ENCODE measurements at places on chromosomes 6 and 20.

GRCh38 chr6:87484491-87484890 is 11.7 kb downstream of the SLC35A1 start:
- DNase-seq: no peak

DNA sequence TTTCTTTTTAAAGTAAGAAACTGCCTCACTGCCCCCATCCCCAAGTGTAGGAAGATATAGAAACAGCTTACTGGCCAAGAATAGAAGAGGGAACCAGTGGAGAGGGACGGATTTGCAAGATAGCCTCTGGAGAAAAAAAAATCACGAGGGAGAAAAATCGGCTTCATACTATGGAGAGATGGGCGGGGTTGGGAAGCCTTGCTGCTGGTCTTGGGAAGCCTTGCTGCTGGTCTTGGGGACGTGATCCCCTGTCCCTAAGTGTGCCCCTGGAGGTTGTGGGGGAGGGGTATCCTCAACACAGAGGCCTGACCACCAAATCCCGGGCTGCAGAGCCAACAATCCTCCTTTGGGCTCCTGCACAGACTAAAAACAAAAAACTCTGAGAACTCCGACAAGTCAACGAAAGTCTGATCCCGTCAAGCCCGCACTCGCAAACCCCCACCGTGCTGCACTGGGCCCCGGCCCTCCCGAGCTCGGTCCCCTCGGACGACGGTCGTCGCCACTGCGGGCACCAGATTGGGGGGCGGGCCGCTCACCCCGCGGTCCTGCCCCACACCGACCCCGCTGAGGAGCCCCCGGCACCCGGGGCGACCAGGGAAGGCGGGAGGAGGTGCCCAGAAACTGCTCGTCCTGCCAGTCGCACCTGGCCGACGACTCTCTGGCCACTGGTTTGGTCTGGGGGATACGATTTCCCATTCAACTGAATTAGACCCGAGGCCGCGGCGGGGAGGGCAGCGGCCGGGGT is 750 bp downstream of the MAP7 start:
- no peak for DNase-seq

DNA sequence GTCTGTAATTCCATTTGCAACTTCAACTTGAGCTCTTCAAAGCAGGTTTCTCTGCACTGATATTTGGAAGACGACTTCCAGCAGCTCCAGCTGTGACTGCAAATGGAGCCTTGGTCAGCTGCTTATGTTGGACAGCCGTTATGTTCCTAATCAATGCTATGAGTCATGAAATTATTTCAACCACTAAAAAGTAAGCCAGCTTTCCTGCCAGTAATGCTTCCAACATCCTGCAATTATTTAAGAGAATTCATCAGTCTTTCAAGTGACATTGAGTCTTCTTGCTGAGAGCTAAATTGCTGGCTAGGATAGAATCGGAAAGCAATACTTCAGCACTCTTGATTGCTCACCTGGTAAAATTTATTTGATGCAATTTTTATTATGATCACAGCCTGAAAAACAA is 375.7 kb downstream of the MMUT start:
- DNase-seq: no peak

DNA sequence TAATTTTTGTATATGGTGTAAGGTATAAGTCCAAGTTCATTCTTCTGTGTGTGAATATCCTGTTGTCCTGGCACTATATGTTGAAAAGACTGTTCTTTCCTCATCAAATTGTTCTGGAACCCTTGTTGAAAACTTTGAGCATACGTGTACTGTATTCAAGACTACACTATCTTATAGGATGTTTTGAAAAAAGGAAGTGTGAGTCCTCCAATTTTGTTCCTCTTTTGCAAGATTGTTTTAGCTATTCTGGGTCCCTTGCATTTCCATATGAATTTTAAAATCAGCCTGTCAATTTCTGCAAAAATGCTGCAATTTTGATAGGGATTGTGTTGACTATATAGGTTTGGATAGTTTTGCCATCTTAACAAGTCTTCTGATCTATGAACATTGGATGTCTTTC is 195.2 kb downstream of the BACH2 start:
- DNase-seq: no peak

GRCh38 chr6:116577486-116577885 is 6.2 kb downstream of the RWDD1 start:
- DNase-seq: no peak

- no peak for DNase-seq
These were observed 243.1 kb downstream of the PKHD1 start for GRCh38 chr6:51844336-51844735.

- DNase-seq: no peak
These were observed 67.9 kb upstream of the BMP5 start for GRCh38 chr6:55943329-55943728.

DNA sequence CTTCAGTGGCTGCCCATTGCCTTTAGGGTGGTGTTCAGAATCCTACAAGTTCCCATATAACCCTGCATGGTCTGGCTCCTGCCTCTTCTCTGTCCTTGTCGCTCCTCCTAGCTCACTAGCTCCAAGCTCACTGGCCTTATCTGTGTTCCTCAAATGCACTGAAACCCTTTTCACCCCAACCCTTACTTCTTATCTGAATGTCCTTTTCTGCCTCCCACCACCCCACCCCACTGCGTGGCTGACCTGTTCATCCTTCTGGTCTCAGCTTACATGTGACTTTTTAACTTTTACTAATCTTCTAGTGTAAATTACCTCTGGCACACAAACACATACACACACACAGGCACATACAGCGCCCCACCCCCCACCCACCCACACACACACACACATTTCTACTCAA is 41.0 kb upstream of the GLP1R start:
- no peak for DNase-seq

GRCh38 chr6:40457261-40457660 is 129.9 kb downstream of the LRFN2 start:
- no peak for DNase-seq

DNA sequence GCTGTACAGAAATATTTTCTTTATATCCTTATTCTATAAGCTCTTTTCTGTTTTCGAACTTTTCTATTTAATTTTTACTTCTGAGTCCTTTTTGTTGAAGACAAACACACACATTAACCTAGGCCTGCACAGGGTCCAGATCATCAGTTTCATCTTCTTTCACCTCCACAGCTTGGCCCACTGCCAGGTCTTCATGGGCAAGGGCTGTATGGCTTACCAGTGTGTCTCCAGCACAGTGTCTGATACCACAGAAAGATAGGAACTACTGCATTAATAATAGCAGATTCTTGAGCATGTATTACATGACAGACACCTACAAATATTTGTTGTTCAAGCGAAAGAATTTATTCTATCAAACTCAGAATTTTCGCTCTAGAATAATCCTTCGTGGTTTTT is 24.4 kb downstream of the QKI start:
- peak; percentile 19 for DNase-seq

- DNase-seq: no peak
These were observed 96.3 kb upstream of the QKI start for GRCh38 chr6:163318071-163318786.

- DNase-seq: no peak
These were observed 526.4 kb downstream of the PRKN start for GRCh38 chr6:162200945-162201690.

GRCh38 chr6:34172961-34173775 is 27.3 kb upstream of the GRM4 start:
- no peak for DNase-seq

DNA sequence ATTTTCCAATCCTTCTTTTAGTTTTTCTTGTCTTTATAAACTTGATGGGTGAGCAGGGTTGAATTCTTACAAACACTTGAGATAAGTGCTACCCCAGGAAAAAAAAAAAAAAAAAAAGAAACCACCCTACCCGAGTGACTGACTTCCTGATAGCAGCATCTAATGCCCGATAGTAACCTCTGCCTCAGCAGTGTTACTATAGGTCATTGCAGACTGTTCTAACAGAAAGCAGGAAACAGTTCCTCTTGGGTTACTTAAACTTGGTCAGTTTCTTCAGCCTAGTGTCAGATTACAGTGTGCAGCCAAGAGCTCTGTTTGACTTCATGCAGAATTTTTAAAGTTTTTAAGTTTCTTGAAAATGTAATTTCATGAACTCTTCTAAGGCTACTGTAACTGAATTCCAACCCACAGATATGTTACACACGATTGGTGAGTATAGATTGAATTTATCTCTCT is 2.1 kb downstream of the MYLIP start:
- peak; percentile 38 for DNase-seq

DNA sequence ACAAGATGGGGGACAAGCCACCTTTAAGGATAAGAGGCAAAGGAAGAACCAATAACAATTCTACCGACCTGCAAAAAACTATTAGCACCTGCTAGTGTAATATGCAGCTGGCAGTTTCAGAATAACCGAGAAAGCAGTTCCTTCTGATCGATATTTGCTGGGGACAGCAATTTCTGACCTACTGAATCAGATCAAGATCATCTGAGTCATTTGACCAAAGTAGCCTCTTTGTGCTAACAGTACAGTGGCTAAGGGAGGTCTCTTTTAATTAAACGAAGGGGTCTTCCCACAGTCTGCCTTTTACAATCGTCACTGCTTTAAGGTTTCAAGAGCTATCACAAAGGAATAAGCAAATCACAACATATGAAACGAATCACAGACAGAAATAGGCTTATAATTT is 318.9 kb downstream of the BTBD9 start:
- no peak for DNase-seq

DNA sequence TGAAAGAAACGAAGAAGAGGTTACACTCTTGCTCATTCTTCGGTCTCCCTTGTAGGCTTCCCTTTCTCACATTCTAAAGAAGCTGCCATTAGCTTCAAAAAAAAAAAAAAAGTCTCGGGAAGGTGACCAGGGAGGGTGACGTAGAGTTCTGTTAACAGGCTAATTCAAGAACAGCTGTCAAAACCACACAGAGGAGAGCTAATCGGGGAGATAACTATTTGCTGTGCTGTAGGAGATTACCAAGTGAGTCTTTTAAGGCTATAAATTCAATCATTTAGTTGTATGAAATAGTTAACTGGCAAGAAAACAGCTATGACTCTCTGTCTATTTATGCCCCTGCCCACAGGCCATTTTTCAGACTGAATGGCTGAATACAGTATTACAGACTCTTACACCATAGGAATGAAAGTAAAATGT is 256.8 kb downstream of the SYNE1 start:
- DNase-seq: no peak

- DNase-seq: no peak
These were observed 65.3 kb downstream of the GRIK2 start for GRCh38 chr6:101458826-101459225.

DNA sequence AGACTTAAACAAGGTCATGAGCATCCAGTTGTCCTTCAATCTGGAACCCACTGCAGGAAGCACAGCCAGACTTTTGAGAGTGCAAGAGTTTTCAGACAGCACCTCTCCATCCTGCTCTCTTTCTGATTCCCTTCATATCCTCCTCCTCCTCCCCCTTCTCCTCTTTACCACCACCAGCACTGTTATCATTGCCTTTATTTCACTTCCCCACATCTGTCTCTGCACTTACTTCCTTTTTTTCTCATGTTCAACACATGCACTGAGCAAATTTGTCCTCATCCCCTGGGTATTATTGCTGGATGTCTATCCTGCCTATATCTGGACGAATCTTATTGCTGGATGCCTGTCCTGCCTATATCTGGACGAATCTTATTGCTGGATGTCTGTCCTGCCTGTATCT is 554.8 kb downstream of the DHX35 start:
- no peak for DNase-seq

GRCh38 chr20:21809961-21810523 is 104.6 kb downstream of the PAX1 start:
- DNase-seq: no peak

- no peak for DNase-seq
These were observed 4.1 kb downstream of the LINC00237 start for GRCh38 chr20:21101932-21102575.

- no peak for DNase-seq
These were observed 105.3 kb downstream of the PRDM13 start for GRCh38 chr6:99711925-99712324.

DNA sequence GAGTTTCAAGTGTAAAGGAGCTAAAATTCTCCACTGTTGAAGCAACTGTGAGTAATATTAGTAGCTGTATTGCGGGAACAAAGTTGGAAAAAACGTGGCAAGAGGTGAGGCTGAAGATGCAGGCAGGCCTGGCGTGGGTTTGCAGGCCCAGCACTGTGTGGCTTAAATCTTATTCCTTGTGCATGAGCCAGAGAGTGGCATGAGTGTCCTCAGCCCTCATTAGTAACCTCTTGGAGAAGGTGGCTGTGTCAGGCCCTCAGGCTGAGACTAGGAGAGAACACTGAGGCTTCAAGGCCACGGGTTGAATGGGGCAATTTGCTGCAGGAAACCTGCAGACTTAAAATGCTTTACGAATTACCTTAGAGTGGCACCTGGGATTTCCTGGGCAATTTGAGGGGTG is 372.7 kb upstream of the CITED2 start:
- no peak for DNase-seq

DNA sequence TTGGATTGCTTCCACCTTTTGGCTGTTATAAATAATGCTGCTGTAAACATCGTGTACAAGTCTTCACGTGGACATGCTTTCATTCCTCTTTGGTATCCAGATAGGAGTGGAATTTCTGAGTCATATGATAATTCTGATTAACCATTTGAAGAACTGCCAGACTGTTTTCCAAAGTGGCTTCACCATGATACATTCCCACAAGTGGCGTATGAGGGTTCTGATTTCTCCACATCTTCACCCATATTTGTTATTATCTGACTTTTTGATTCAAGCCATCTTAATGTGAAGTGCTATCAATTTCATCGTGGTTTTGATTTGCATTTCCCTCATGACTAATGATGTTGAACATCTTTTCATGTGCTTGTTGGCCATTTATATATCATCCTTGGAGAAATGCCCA is 2.9 kb upstream of the SNRPB start:
- DNase-seq: no peak

DNA sequence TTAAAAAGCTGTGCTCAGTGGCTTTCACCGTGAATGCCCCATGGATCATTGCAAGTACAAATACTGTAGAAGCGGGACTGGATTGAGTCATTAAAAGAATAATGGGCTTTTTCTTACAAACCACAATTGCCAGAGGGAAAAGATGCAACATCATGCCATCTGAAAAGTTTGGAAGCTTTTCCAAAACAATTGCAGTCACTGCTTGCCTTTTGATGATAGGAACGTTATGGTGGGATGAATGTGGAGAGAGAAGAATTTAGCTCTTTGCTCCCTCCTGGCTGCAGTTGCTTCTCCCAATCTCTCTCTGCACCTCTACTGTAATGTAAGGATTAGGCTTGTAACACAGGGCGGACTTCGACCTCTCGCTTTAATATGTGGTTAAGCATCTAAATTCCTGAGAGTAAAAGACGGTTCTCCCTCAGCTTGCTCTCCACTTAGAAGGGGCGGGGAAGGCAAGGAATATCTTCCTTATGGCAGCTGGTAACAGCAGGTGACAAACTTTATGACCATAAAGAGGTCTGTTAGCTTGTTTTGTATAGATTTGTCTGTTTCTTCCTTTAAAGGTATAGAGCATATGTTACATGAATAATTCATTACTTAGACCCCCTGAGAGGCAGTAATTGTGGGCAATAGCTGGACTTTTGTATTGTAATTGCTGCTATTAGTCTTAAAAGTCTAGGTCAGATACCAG is 376.1 kb downstream of the UTRN start:
- DNase-seq: no peak

GRCh38 chr20:58850693-58851174 is at the start of gene GNAS-AS1:
GNAS-AS1 (minus strand) TSS chr20:58850902.
- peak; percentile 84 for DNase-seq
